Activated CD4-positive, CD25-positive, alpha-beta regulatory T cell treated with anti-CD3 and anti-CD28 coated beads, Interleukin-2, amount 50 U/mL, for 24 hours (primary cell): ENCODE measurements at places on chromosomes 6 and 20.

DNA sequence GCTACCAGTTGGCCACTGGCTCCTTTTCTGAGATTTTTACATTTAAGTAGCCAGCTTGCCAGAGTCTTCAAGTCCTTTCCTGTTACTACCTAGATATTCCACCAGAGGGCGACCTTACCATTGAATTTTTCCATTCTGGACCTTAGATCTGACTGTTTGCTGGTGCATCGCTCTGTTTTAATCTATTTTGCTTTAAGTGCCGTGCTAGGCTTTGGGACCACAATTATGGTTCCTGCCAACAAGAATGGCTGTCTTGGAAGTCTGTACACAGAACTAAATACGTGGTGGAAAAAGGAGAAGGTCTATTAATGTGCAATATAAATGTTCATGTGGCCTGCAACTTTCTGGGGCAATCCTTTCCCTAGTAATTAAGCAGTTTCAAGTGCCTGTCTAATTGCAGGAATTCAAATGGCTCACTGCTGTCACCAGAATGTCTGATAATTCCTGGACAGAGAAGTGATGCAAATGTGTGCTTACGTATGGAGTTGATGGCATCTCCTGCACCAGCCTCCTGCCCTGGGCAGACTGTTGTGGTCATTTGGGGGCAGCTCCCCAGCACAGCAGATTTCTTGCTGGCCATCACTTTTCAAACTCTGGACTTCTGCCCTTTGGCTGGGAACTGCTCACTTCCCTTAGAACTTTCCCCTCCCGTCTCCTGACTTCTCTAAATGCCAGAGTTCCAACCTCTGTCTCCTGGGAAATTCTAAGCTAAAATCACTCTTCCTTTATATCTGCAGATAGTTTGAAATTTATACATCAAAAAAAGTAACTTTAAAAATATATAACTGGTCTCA lies 5.6 kb upstream of the HLA-DOA start:
- peak; percentile 57 for ATAC-seq

GRCh38 chr6:74853991-74854390 lies 351.9 kb downstream of the COL12A1 start:
- ATAC-seq = no peak

DNA sequence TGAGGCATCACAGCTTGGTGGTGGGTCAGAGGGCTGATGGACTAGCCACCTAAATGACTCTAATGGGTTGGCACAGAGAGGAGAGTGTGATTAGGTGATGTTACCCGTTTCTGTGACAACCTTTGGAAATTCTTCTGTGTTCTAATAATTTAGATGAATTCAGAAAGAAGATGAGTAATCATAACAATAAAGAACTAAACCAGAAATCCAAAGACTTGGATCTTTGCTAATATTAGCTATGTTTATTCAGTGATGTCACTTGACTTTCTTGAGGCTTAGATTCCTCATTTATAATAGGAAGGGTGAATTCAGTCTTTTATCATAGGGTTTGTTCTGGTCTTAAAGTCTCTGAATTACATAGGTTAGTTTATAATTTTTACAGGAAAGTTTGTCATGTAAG lies 19.9 kb downstream of the CRYBG1 start:
- ATAC-seq = no peak

DNA sequence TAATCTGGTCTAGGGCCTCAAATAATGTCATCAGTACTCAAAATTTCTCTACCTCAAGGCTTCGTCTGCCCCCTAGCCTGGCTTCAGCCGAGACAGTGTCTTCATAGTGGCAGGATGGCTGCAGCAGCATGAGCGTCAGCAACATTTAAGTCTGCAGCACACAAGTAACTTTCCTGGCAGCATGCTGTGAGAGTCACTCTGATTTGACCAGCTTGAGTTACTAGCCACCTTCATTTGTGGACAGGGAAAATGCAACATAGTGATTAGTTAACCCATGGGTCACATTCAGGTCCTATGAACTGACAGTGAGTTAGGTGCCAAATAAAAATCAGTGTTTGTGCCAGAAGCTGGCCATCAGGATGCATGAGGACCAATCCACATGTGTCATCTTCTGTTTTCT lies 209.9 kb upstream of the SLC35B3 start:
- no peak for ATAC-seq

GRCh38 chr20:50310673-50311051 lies 120.0 kb downstream of the CEBPB start:
- ATAC-seq = no peak

GRCh38 chr20:57259938-57260921 lies 6.2 kb downstream of the BMP7 start:
- ATAC-seq = no peak

DNA sequence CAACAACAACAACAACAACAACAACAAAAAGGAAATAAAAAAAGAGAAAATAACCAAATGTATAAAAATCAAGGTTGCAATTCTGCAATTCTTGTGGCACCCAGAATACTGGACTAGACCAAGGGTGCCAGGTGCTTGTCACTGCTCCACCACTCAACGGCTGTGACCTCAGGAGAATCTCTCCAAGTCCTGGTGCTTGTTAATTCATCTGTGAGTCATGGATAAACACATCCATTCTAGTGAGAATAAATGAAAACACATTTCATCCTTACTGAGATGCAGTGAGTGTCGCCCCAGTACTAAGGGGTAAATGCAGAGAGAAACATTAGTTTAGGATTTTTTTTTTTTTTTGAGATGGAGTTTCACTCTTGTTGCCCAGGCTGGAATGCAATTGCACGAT lies 32.0 kb downstream of the HLA-C start:
- no peak for ATAC-seq

- ATAC-seq = peak; percentile 44
These were observed 104.4 kb downstream of the NCR2 start for GRCh38 chr6:41439524-41440418.

DNA sequence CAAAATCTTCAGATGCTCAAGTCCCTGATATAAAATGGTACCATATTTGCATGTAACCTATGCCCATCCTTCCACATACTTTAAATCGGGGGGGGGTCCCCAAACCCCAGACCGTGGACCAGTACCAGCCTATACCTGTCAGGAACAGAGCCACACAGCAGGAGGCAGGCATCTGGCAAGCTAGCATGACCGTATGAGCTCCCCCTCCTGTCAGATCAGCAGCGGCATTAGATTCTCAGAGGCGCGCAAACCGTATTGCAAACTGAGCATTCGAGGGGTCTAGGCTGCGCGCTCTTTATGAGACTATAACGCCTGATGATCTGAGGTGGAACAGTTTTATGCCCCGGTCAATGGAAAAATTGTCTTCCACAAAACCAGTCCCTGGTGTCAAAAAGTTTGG lies 30.7 kb downstream of the FGD2 start:
- ATAC-seq = no peak
